PC-9 (cell line): ENCODE measurements at places on chromosomes 5 and 9. TPM values are rescaled to one million over a fixed set of nuclear protein-coding genes. Genes with fewer than 3 reads are reported as not detected.

Gene GFM2
- 38.5 and 39.8 TPM in 2 replicates for total RNA-seq

Gene IFNA6
- not detected in 2 replicates for total RNA-seq

Gene GNA14
- total RNA-seq = 1.1 and 1.3 TPM in 2 replicates

DNA sequence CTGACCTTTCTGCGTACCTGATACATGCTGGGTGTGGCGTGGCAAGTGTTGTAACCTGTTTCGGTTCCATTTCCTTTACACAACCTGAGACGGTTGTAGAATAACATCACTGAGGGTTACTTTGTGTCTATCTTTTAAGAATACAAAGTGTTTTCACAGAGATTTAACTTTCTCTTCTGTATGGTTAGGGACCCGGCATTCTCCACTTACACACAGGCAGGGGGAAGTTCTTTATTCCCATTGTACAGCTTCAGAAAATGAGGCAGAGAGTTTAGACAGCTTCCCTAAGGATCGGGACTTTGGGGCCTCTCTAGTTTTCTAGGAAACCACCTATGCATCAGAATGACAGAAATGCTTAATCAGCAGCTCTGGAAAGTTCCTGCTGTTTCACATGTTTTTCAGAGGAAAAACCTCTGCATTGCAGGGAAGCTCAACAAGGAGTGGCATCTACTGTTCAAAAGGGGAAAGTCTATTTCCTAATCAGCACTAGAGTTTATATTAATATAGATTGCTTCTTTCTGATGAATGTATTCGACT lies 41.3 kb downstream of the CAST start:
- DNase-seq = peak; percentile 83
- H3K27me3 ChIP-seq = no peaks in the 10 kb centered on the region
- no peaks in the 10 kb centered on the region for H3K36me3 ChIP-seq
- peak overlapping the region; percentile 63 for H3K4me3 ChIP-seq
- peak overlapping the region; percentile 92 for H3K27ac ChIP-seq

GRCh38 chr9:98253565-98253964 lies 1.9 kb downstream of the TBC1D2 start:
- H3K36me3 ChIP-seq = peaks cover under 1% of the 10 kb centered on the region; the same call in 1 of the 2 replicates
- DNase-seq = no peak
- H3K27me3 ChIP-seq = no peaks in the 10 kb centered on the region
- H3K4me1 ChIP-seq = peaks cover 71% of the 10 kb centered on the region

DNA sequence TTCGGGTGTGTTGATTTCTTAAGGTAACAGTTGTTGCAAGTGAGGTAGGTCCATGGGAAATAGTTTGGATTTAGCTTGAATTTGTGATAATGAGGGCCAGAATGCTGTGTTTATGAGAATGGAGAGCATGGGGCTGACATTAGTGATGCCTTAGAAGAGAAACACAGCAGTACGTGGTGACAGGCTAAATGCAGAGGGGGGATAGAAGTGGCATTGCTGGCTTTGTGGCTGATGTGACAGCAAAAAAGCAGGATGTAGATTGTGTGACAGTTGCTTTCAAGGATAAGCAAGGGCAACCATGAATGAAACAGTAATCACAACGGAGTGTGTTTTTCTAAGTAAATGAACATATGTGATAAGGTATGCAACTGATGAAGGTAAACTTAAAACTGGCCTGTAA lies 103.4 kb upstream of the SGCD start:
- DNase-seq = no peak
- H3K4me3 ChIP-seq = no peak overlapping the region
- H3K36me3 ChIP-seq = no peaks in the 10 kb centered on the region
- no peak overlapping the region for H3K27ac ChIP-seq
- no peaks in the 10 kb centered on the region for H3K4me1 ChIP-seq
- no peaks in the 10 kb centered on the region for H3K27me3 ChIP-seq

DNA sequence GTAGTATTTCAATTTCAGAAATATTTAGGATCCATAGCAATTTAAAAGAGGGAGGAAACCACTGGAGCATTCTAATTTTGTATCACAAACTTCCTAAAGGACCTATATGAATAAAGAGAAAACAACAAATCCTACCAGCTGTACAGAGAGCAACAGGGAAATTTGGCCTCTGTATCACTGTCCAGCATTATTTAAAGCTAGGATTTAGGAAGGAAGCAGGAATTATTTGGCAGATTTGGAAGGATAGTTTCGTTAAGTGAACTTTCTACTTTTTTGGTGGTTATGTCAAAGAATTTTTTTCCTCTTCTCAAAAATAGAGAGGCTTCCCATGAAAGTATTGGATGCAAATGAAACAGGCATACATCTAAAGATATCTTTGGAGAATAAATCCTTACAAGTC lies 269.7 kb downstream of the RAB3C start:
- H3K4me1 ChIP-seq = peaks cover 23% of the 10 kb centered on the region
- no peak for DNase-seq
- no peaks in the 10 kb centered on the region for H3K36me3 ChIP-seq

Gene LRRTM2
- not detected in 2 replicates for total RNA-seq

DNA sequence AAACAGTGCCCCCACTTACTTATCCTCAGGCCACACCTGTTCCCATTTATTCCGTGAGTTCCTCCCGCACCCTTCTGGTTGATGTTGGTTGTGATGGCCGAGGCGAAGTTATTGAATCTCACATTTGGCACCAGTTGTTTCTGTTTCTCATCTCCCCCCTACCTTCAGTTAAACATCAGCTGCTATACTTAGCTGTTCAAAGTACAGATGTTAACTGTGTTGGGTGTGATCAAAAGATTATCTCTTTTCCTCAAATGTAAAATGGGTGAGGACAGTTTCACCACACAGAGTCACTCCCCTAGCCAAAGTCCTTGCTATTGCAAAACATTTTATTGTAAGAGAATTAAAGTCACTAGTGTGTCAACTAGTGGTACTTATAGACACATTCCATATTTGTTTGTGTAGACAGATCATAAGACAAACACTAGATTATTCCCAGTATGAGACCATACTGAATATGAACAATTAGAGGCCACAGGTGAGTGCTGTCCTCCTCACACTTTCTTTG lies 43.2 kb upstream of the PRSS3 start:
- peak overlapping the region; percentile 66; the same call in 1 of the 2 replicates for H3K4me3 ChIP-seq
- H3K27me3 ChIP-seq = no peaks in the 10 kb centered on the region
- H3K27ac ChIP-seq = peak overlapping the region; percentile 66
- H3K4me1 ChIP-seq = peaks cover 19% of the 10 kb centered on the region
- peak; percentile 80 for DNase-seq

DNA sequence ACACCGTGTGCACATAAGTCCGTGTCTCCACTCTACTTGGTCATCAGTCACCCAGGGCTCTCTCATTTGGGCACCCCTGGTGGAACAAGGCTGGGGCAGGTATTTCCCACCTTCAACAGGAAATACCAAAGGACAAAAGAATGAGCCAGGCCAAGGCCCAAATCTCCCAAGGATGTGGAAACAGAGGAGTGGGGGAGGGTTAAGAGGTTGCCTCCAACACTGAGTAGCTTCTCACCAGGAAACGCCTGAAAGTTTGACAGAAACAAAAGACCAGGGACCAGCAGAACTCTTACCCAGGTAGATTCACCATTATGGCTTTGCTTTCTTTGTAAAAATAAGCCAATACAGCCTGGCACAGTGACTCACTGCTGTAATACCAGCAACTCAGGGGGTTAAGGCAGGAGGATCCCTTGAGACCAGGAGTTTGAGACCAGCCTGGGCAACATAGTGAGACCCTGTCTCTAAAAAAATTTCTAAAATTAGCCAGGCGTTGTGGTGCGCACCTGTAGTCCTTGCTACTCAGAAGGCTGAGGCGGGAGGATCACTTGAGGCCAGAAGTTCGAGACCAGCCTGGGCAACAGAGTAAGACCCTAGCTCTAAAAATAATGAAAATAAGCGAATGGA lies 12.7 kb downstream of the SLC1A3 start:
- H3K27me3 ChIP-seq = no peaks in the 10 kb centered on the region
- peak; percentile 69 for DNase-seq
- H3K4me3 ChIP-seq = no peak overlapping the region
- 0 out of 2 replicates have a peak overlapping the region, but pooled peaks have one; percentile 17 for H3K27ac ChIP-seq

Gene SLIT3
- not detected in 2 replicates for total RNA-seq

Gene NUTM2F
- 0.15 TPM in 1 of 2 replicates, not detected in the other for total RNA-seq

- H3K4me3 ChIP-seq = no peak overlapping the region
- no peak overlapping the region for H3K27ac ChIP-seq
- no peaks in the 10 kb centered on the region for H3K4me1 ChIP-seq
These were observed 25.7 kb downstream of the HMGCS1 start for GRCh38 chr5:43287493-43287892.

Gene SPINK13
- not detected in 2 replicates for total RNA-seq

GRCh38 chr9:124537926-124538325 lies 30.7 kb upstream of the NR5A1 start:
- H3K27me3 ChIP-seq = no peaks in the 10 kb centered on the region
- 0 out of 2 replicates have a peak, but pooled peaks cover 15% of the 10 kb centered on the region for H3K36me3 ChIP-seq
- no peak overlapping the region for H3K27ac ChIP-seq
- DNase-seq = no peak
- H3K4me1 ChIP-seq = no peaks in the 10 kb centered on the region

DNA sequence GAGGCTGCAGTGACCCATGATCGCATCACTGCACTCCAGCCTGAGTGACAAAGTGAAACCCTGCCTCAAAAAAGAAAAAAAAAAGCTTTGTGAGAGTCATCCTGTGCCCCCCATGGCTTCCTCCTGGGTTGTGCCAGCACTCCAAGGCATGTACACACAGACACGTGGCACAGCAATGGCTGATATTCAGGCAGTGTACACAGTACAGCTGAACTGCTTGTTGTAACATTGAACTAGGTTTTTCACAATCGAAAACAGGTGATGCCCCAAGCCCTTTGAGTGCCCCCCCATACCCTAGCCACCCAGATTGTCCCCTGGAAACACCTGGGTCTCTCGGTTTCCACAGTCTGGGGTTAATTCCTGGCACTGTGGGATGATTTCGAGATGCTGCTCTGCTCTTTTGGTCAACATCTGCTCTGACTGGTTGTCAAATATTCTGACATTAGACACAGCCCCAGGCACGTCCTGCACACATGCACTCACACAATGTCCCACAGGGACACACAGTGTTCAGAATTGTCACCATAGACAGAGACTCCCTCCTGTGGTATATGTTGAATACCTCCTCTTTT lies 9.2 kb downstream of the SPINK4 start:
- no peak overlapping the region for H3K4me3 ChIP-seq
- H3K4me1 ChIP-seq = no peaks in the 10 kb centered on the region
- DNase-seq = no peak
- no peak overlapping the region for H3K27ac ChIP-seq
- no peaks in the 10 kb centered on the region for H3K36me3 ChIP-seq
- no peaks in the 10 kb centered on the region for H3K27me3 ChIP-seq

Gene CNTFR
- total RNA-seq = not detected in 2 replicates

DNA sequence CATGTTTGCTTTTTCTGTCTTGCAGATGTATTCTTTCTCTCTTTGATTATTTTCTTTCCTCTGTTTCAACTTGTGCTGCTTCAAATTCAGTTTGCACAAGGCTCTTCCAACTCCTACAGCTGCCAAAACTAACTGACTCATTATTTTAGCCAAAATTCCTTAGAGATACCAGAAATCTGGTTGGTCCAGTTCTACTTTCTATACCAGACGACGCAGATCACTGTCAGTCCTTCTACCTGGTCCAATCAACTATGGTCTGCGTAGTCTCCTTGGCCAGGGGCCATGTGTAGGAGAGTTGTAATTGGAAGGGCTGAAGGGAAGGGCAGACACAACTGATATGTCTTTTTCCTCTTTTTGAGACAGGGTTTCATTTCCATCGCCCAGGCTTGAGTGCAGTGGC lies 51.9 kb upstream of the JAK2 start:
- H3K4me3 ChIP-seq = no peak overlapping the region
- H3K27ac ChIP-seq = no peak overlapping the region

DNA sequence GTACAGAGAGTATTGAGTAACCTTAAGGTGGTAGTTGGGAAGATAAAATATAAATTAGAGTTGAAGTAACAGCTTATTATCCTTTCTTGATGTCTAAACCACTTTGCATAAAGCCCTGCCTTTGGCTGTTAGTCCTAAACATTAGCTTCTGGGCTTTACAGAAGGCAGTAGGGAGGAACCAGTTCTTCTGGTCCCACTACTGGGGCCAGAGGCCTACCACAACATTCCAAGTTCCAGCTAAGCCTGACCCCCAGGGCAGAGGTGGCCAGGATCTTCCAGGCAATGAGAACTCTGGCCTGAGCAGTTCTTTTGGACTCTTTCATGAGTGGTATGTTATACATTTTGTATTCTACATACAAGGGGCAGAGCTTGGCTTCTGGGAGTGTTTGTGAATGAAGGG lies 26.1 kb downstream of the DNAI1 start:
- H3K36me3 ChIP-seq = no peaks in the 10 kb centered on the region
- H3K27ac ChIP-seq = no peak overlapping the region
- DNase-seq = peak; percentile 73
- no peak overlapping the region for H3K4me3 ChIP-seq
- peaks cover 12% of the 10 kb centered on the region for H3K4me1 ChIP-seq

DNA sequence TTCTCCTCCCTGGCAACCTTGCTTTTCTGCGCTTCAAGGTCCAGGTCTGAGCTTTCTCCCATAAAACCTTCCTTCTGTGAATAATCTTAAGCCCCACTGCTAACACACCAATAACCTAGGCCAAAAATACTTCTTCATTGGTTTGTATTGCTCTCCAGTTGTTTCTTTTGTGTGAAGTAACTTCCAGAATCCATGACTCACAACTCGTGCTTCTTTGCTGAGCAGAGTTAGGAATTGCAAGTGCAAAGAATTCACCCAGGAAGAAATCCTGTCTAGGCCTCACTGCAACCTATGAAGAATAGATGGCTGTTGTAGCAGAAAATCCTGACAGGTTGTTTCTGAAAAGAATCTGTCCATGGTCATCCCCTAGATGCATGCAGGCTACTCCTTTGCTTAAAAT lies 295.7 kb downstream of the MED10 start:
- H3K27me3 ChIP-seq = peaks cover 27% of the 10 kb centered on the region; the same call in 1 of the 2 replicates
- H3K27ac ChIP-seq = peak overlapping the region; percentile 56
- peaks cover 45% of the 10 kb centered on the region for H3K4me1 ChIP-seq

- H3K36me3 ChIP-seq = no peaks in the 10 kb centered on the region
- no peaks in the 10 kb centered on the region for H3K27me3 ChIP-seq
- H3K4me1 ChIP-seq = no peaks in the 10 kb centered on the region
- H3K4me3 ChIP-seq = no peak overlapping the region
These were observed 497.2 kb downstream of the MAT2B start for GRCh38 chr5:164002628-164003027.

Gene UBE2QL1
- not detected in 2 replicates for total RNA-seq

GRCh38 chr5:179242676-179243075 lies 102.6 kb downstream of the ADAMTS2 start:
- no peaks in the 10 kb centered on the region for H3K36me3 ChIP-seq
- H3K4me1 ChIP-seq = no peaks in the 10 kb centered on the region
- H3K4me3 ChIP-seq = no peak overlapping the region
- DNase-seq = no peak
- H3K27me3 ChIP-seq = peaks cover 91% of the 10 kb centered on the region

Gene SLC45A2
- 0.20 and 0.33 TPM in 2 replicates for total RNA-seq

DNA sequence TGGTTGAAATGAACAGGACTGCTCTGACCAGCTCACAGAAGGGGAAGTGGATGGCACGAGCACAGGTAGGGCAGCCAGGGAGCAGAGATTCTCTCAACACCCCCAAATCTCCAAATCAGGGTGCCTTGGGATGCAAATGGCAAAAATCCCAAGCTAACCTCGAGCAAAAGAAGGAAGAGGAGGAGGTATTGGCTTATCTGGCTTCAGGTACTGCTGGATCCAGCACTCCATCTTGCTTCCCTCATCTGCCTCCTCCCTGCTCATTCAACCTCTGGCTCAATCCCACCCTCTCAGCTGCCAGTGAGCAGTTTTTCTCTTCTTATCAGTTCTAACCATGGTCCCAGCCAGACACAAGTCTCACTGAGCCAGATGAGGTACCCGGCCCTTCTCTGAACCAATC lies 41.6 kb upstream of the GGTA1 start:
- no peak for DNase-seq
- no peak overlapping the region for H3K27ac ChIP-seq
- no peak overlapping the region for H3K4me3 ChIP-seq
- 0 out of 2 replicates have a peak, but pooled peaks cover 3% of the 10 kb centered on the region for H3K27me3 ChIP-seq

GRCh38 chr5:78486218-78486617 lies 125.8 kb downstream of the SCAMP1 start:
- no peak overlapping the region for H3K27ac ChIP-seq
- H3K27me3 ChIP-seq = no peaks in the 10 kb centered on the region
- peaks cover 5% of the 10 kb centered on the region for H3K4me1 ChIP-seq
- no peak overlapping the region for H3K4me3 ChIP-seq
- DNase-seq = no peak
